ENCODE measurements at places on chromosomes 5 and 9. TPM values are rescaled to one million over a fixed set of nuclear protein-coding genes. Genes with fewer than 3 reads are reported as not detected.

DNA sequence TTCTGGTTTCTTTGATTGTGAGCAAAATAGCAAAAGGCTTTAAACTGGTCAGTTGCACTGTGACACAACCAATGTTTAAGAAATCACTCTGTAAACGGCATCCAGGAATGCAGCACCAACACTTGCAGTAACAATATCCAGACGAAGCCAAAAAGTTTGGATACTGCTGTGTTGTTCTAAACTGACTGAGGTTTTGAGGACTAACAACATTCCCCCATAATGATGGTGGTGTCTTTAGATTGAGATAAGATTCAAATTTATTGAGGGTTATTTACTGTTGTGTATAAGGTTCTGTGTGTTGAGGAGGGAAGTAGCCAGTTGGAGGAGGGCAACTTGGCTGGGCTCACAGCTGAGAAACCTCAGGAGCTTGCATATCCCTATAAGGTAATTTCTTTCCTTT lies 353.6 kb downstream of the BNC2 start:
- no peak for DNase-seq

DNA sequence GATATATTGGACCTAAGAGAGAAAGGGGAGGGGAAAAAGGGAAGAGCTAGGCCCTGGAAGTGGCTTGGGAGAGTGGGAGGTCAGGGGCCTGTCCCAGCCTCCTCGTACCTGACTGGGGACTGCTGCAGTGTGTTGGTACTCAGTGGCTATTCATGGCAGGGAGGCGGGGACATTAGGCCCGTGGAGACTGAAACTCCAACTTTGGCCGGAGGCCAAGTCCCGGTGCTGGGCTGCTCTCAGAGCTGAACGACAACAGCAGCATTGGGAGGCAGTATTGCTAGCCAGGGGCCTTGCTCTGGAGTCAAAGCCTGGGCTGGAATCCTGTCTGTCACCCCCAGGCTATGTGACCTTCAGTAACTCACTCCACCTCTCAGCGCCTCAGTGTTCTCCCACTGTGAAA lies 37.8 kb downstream of the NEURL1B start:
- peak; percentile 51 for DNase-seq

GRCh38 chr5:37189355-37189754 lies 59.8 kb downstream of the CPLANE1 start:
- DNase-seq = no peak

DNA sequence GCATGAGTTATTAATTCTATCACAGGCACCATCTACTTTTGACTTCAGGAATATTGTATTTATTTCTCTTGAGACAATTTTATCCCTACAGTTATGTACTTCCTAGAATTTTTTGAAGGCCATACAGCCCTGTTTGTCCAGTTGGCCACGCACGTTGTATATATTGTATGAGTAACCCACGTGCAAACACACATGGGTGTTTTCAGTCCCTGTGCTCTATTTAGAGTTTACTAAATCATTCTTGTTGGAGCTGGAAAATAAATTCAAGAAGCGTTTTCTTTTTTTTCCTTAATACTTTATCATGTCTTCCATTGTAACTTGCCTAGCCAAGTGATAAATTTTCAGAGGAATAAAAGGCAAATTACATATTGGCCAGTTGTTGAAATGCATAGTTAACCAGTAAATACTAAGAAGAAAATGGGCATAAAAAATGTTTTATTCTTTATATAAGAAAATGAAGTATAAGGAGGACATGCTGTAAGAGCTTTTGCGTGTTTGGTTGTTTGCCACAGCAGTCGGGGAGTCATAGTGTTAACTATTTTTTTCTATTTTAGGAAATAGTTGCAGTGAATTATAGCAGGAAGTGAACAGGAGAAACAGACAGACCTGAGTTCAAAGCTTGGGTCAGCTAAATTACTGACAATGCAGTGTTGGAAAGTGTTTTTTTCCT lies 86.4 kb upstream of the MINAR2 start:
- no peak for DNase-seq

DNA sequence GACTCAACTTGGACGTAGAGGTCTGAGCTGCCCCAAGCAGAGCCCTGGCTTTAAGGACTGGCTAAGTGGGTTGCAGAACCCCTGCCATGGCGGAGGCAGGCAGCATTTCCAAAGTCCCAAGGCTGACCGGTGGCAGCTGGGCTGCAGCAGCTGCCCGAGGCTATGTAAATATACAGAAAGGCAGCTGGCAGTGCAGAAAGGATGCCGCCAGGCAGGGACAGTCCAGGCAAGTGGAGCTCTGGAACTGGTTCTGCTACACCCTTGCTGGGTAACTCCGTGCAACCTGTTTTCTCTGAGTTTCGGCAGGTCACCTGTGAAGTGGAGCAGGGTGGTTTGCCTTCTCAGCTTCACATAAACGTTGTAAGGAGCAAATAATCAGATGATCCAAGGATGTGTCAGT lies 46.0 kb downstream of the SHB start:
- DNase-seq = peak; percentile 48

- DNase-seq = no peak
Observed at GRCh38 chr9:14283276-14283675, 30.7 kb downstream of the NFIB start.

- DNase-seq = no peak
Observed at GRCh38 chr9:126158588-126159429, 167.8 kb upstream of the MVB12B start.

DNA sequence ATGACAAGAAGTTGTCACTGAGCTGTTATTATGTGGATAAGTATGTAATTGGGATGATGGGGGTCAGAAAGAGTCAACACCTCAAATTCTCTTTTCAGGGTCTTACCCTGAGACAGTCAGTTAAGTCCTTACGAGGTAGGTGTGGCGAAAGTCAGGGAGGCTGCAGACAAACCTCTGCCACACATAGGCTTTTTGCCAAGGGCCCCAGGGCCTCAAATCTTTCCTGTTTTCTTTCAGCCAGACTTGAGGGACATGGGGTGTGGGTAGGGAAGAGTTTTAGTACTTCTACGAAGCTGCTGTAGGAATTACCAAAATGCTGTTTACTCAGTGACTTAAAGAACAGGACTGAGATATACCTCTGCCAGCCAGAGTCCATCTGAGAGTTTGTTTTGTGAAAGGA lies 13.8 kb downstream of the OR2S2 start:
- DNase-seq = no peak

GRCh38 chr9:123326187-123326586 lies 29.8 kb upstream of the CRB2 start:
- DNase-seq = no peak

- DNase-seq = no peak
Observed at GRCh38 chr5:12965804-12966203, 978.7 kb downstream of the DNAH5 start.

DNA sequence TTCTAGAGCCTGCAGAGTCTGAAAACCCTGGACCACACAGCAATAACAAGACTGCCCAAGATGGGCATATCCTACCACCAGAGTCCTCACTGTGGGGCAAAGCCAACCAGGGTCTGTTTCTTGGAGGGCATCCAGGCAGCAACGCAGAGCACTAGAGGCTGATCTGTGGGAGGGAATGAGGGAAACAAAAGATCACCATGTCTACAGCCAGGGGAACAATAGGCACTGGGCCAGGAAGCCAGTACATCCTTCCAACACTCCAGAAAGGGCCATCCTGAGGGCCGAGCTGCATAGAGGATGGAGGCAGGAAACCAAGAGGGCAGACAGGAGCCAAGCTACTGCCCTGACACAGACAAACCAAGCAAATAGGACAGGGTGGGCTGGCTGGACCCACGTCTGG lies 416.1 kb upstream of the IRX4 start:
- no peak for DNase-seq

DNA sequence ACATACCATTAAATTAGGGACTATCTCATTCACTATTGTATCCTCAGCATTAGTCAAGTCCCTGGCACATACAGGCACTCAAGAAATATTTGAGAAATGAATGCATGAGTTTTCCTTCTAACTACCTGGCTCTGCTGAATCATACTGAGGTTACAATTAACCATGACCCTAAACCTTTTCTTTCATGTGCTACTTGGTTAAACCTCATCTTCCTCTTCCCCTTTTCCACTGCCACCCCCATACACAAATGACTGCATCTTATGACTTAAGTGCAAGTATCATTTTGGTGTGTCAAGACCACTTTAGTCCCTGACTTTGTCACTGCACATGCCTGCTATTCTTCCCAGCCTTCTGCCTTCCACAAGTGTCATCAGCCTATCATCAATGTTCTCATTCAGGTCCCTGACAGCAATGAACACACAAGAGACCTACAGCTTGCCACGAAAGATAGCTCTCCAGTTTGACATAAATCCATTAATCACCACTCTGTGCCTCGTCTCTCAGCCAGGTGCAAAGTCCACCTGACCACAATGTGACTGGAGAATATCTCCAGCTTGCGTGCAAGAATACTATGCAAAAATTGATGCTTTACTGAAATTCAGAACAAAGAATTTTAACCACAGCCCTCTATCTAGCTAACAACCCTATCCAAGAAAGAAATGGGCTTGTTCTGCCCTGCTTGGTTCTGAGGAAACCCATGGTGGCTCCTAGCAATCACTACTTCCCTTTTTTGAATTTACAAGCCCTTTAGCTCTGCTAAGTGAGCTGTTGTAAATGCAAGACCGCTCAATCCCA lies 74.5 kb downstream of the MAPKAP1 start:
- peak; percentile 42 for DNase-seq

DNA sequence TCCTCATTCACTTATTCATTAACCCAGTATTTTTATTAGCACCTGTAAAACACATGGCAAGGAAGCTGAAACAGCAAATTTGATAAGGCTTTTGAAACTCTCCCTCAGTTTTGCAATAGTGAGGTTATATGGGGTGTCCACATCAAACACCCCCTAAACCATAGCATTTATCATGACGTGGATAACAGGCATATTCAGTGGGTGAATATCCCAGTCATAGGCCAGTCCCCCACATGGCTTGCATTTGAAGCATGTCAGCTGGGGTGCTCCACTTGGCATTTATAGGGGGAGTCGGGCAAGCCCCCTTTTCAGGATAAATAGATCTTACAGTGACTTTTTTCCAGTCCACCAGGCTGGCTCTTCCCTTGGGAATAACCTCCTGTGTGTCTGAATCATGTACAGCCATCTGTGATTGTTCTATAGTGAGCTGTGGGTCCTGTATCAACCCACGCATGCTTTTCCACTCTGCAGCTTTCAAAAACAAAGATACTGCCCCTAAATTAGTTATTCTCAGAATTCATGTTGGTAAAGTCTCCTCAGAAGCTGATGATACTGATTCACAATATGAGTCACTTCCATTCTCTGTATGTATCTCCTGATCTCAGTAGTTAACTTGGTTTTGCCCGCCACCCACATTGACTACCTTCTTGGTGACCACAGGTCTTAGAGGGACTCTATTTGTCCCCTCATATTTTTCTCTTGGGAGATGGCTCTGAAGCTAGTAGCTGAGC lies 84.4 kb upstream of the SPIN1 start:
- no peak for DNase-seq

Gene PCDHA8
- total RNA-seq = 0.49 TPM

Gene ALDH1A1
- total RNA-seq = 452 TPM

Gene SOHLH1
- not detected for total RNA-seq

Gene AGTPBP1
- 12.2 TPM for total RNA-seq

Gene CHSY3
- total RNA-seq = 3.1 TPM

Gene SPATA31E1
- total RNA-seq = not detected
